Naive thymus-derived CD8-positive, alpha-beta T cell (primary cell): ENCODE measurements at places on chromosomes 6 and 20. TPM values are rescaled to one million over a fixed set of nuclear protein-coding genes. Genes with fewer than 3 reads are reported as not detected.

DACT2 gene
- not detected for polyA plus RNA-seq

FAM162B gene
- polyA plus RNA-seq, result not detected

OPRL1 gene
- 0.77 TPM for polyA plus RNA-seq

LRRC1 gene
- 1.7 TPM for polyA plus RNA-seq

NRSN1 gene
- polyA plus RNA-seq, result not detected

SOBP gene
- polyA plus RNA-seq, result 0.08 TPM

F13A1 gene
- polyA plus RNA-seq, result 0.04 TPM

MAP1LC3A gene
- polyA plus RNA-seq, result 0.94 TPM

C6orf62 gene
- 101 TPM for polyA plus RNA-seq

PLEKHG1 gene
- 1.0 TPM for polyA plus RNA-seq

ME1 gene
- not detected for polyA plus RNA-seq

CALHM4 gene
- not detected for polyA plus RNA-seq

CSNK2A1 gene
- 49.7 TPM for polyA plus RNA-seq

METTL24 gene
- 1.3 TPM for polyA plus RNA-seq

SRMS gene
- not detected for polyA plus RNA-seq

PHACTR1 gene
- polyA plus RNA-seq, result 0.70 TPM

ADGRF1 gene
- polyA plus RNA-seq, result not detected

HTR1B gene
- polyA plus RNA-seq, result not detected

PRKN gene
- polyA plus RNA-seq, result 4.0 TPM

KCNQ5 gene
- polyA plus RNA-seq, result 2.3 TPM
